ENCODE measurements at places on chromosomes 7 and 10. TPM values are rescaled to one million over a fixed set of nuclear protein-coding genes. Genes with fewer than 3 reads are reported as not detected.

DNA sequence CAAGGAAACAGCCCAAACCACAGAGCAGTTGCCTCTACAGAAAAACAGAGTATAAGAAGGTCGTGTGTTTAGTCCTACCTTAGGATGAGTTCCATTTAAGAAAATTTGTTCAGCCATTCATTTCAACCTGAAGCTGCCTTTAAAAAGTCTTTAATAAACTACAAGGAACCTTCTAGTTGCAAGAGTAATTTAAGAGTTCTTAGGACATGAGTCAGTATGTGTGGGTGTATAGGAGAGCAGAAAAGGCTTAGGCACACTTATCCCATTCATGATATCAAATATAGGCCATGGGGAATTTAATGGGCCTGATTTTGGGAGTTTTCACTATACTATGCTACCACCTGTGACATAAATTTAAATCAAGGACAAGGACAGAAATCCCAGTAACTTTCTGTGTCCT, 496.8 kb downstream of the TFEC start:
- no peak for DNase-seq

DNA sequence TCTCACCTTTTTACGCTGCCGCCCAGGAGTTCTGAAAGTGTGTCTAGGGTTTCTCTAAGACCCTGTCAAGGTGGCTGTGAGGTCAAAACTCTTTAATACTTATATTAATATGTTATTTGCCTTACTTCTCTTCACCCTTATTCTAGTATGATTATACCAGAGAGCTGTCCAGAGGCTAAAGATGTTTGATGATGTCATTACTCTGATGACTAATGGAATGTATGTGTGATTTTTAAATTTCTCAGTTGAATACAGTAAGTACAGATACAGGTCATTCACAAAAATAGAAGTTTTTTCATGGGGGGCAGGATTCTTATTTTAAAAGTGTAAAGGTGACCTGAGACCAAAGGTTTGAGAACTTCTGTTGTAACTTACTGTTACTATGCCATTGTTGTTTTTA, 150.6 kb upstream of the FOXP2 start:
- no peak for DNase-seq

- DNase-seq = no peak
These were observed 13.7 kb upstream of the HOXA13 start for GRCh38 chr7:27213433-27214238.

GRCh38 chr10:9613338-9614075, 1404.2 kb upstream of the CELF2 start:
- DNase-seq = no peak

DNA sequence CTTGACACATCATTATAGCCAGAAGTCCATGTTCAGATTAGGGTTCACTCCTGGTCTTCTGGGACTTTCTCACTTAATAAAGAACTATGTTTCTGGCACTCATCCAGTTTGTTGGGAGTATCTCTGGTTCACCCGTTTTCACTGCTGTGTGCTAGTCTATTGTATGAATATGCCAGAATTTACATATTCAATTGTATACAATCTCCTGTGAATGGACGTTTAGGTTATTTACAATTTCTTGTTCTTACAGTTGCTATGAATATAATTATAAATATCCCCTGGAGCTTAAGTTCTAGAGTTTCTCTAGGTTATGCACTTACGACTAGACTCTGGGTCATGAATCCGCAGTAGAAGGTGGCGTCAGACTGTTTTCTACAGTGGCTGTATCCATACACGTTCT, 20.0 kb upstream of the RBM33 start:
- no peak for DNase-seq

The METTL27 gene
- 6.2 TPM for total RNA-seq

The SUV39H2 gene
- 4.8 TPM for total RNA-seq

The SPDYE2B gene
- total RNA-seq = not detected
